Fibroblast of the aortic adventitia (primary cell): ENCODE measurements at places on chromosomes 5 and 9. TPM values are rescaled to one million over a fixed set of nuclear protein-coding genes. Genes with fewer than 3 reads are reported as not detected.

The PCDHB7 gene
- total RNA-seq, result 0.63 and 0.98 TPM in 2 replicates

The AMBP gene
- total RNA-seq, result 0.27 TPM in 1 of 2 replicates, not detected in the other

The GARIN3 gene
- total RNA-seq, result not detected in 2 replicates

The MLANA gene
- not detected in 2 replicates for total RNA-seq

The ADAMTS12 gene
- 13.0 and 21.8 TPM in 2 replicates for total RNA-seq

GRCh38 chr9:120242116-120242811 is 337.7 kb downstream of the CDK5RAP2 start:
- DNase-seq, result no peak

DNA sequence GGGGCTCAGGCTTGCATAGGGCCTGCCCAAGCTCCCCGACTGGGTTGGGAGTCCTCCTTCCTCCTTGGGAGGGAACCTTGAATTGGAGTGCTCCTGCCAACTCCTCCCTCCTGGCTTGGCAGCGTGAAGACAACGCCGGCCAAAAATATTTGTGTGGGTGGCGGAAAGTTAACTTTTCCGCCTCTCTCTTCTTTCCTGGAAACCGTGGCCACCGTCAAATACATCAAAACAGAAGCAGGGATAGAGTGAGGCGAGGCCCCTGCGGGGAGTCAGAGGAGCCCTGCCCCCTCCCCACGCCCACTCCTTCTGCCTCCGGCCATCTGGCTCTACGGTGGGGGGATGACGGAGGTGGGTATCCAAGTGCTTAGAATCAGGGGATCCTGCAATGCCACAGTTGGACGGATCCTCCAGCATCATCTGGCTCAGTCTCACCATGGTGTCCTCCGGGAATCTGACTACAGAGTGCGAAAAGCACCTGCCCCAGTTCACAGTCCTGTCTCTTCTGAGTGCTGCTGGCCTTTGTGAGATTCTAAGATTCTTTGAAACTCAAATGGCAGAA is 25.2 kb upstream of the SYNPO start:
- DNase-seq, result peak; percentile 85

DNA sequence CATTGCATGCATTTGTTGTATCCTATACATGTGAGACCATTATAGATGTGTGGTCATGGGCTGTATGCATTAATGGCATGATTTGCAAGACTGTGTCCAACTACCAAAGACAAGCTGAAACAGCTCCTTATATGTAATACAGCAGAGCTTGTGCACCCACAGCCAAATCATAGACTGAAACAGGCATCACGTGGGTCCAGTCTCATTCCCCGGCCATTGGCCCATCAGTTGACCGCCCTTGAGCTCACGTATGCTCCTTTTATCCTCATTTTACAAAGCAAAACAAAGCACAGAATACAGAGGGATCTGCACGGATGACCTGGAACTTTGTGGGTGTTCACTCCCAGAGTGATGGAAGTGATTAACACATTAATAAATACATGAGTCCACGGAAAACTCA is 109.1 kb downstream of the ROR2 start:
- no peak for DNase-seq

DNA sequence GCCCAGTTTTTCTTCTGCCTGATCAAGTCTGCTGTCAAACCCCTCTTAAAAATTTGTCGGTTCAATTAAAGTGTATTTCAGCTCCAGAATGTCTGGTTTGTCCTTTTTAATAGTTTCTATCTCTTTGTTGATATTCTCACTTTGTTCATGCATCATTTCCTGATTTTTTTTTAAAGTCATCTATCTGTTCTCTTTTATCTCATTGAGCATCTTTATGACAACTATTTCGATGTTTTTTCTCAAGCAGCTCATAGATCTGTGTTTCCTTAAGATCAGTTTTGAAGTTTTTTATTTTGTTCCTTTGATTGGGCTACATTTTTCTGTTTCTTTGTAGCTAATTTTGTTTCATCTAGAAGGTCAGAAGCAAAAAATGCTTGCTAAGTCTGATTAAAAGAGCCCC is 53.7 kb downstream of the FGD3 start:
- no peak for DNase-seq

- no peak for DNase-seq
These were observed 7.6 kb downstream of the PTGER4 start for GRCh38 chr5:40687321-40687720.

GRCh38 chr5:123124859-123125595 is 36.0 kb downstream of the PRDM6 start:
- peak; percentile 87 for DNase-seq

DNA sequence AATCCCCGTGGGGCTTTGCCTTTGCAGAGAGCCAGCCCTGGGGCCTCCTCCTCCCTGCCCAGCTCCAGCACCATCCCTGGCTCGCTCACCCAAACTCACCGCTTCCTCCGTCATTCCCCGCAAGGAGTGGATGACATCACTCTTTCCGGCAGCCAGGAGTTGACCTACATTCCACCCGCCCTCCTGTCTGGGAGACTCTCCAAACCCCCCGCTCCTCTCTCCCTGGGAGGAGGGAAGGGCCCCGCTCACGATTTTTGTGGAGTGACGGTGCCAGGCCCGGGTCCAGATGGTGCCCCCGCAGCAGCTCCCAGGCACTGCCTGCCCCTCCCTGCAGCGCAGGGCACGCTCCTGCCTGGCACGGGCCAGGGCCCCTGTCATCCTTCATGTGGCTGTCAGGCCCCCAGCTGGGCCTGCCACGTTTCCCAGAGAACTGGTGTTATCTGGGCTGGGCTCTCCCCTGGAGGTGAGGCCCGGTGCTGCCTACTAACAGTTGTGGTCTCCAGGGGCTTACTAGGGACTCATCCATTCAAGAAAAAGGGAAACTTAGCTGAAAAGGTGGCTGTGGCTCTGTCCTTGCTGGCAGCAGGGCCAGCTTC is 52.3 kb downstream of the NTNG2 start:
- DNase-seq, result peak; percentile 89

GRCh38 chr5:56356121-56356835 is 123.1 kb upstream of the ANKRD55 start:
- no peak for DNase-seq

- no peak for DNase-seq
These were observed 209.8 kb downstream of the ENC1 start for GRCh38 chr5:74430631-74431289.

DNA sequence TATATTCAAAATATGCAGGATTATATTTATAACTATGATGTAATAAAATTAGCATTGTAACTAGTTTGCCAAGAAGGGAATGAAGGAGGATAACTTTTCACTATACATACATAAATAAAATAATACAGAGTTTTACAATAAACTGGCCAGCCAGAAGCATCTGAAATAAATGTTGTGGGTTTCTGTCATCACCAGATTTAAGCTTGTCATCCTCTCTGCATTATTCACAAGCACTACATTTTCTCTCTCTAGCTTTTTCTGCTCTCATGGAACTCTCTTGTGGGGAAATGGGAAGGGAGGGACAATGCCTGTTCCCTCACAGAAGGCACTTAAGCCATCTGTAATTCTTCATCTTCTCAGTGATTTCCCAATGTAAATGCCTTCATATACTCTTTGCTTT is 626.8 kb downstream of the SEMA5A start:
- DNase-seq, result no peak

DNA sequence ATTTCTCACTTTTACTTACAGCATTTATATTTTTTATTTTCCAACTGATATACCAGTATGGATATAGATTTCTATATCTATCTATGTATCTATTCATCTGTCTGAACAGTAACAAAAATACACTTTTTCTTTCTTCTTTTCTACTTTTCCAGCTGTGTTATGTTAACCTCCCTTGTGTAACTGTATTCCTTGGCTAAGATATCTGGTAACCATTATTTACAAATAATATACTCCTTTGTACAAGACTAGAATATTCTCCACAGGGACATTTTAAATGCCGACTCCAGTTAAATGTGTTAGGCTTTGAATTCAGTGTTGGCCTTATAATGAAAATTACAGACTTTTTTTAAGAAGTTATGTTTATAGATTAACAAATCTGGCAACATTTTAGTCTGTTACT is 168.7 kb downstream of the XRCC4 start:
- DNase-seq, result no peak
